Endodermal cell (in vitro differentiated cells): ENCODE measurements at places on chromosomes 5 and 9.

GRCh38 chr9:15421532-15421931 lies 1.1 kb upstream of the SNAPC3 start:
- DNase-seq: no peak

GRCh38 chr9:115182264-115182663 lies 64.3 kb upstream of the TNC start:
- DNase-seq: no peak

DNA sequence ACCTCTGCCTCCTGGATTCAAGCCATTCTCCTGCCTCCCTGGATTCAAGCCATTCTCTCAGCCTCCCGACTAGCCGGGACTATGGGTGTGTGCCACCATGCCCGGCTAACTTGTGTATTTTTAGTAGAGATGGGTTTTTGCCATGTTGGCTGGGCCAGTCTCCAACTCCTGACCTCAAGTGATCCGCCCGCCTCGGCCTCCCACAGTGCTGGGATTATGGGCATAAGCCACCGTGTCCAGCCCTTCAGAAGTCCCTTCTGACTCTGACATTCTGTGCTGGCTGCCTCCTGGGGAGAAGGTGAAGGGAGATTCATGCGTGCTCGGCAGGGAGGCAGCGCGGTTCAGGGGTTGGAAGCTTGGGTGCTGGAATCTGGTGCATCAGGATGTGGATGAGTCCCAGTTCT lies 28.8 kb downstream of the PRRX2 start:
- peak; percentile 31 for DNase-seq

GRCh38 chr5:64210866-64211265 lies 45.2 kb downstream of the RNF180 start:
- DNase-seq: no peak

- peak; percentile 17 for DNase-seq
Observed at GRCh38 chr5:74342948-74343682, 297.4 kb downstream of the ENC1 start.

GRCh38 chr5:151682751-151683331 lies 3.9 kb downstream of the SPARC start:
- no peak for DNase-seq

- peak; percentile 41 for DNase-seq
Observed at GRCh38 chr5:20615888-20616563, 628.0 kb upstream of the CDH18 start.

- no peak for DNase-seq
Observed at GRCh38 chr5:84381502-84382362, 2.9 kb downstream of the EDIL3 start.

DNA sequence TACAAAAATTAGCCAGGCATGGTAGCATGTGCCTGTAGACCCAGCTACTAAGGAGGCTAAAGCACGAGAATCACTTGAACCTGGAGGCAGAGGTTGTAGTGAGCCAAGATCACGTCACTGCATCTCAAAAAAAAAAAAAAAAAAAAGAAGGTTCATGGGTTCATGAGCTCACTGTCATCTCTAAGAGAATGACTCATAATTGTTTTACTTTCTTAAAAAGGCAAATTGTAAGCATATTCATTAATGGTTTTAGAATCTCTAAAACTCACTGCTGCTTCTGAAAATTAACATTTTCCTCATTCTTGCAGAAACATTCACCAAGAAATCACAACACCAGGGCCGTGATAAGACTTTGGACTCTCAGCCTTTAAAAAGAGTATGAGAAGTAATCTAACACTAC lies 103.6 kb downstream of the GNA14 start:
- no peak for DNase-seq

- peak; percentile 24 for DNase-seq
Observed at GRCh38 chr5:174177976-174178605, 132.6 kb downstream of the NSG2 start.

GRCh38 chr9:84659313-84659712 lies 10.2 kb upstream of the NTRK2 start:
- no peak for DNase-seq

DNA sequence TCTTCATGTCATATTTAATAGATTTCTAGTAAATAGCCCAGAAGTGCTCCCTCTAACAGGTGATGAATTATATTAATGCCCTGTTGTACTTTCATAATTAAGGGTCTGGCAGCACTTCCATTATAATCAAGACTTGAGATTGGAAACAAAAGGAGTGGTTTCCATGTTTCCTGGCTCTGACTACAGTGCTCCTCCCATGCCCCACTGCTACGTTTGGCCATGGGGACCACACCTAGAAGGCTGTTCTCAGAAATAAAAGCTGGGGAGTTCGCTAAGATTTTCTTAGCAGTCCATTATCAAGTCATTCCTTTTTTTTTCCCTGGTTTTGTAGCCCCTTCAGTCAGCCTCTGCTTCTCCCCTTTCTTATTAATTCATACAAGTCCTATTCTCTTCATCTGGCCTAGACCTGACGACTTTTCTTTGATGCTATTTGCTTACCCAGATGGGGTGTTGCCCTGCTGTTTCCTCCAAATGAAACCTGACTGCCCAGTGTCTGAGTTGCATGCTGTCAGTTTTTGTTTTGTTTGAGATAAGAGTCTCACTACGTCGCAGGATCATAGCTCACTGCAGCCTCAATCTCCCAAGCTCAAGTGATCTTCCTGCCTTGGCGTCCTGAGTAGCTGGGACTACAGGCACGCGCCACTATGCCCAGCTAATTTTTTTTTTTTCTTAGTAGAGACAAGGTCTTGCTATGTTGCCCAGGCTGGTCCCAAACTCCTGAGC lies 312.1 kb upstream of the EFNA5 start:
- peak; percentile 53 for DNase-seq

- DNase-seq: no peak
Observed at GRCh38 chr9:132241840-132242620, 80.2 kb downstream of the NTNG2 start.

DNA sequence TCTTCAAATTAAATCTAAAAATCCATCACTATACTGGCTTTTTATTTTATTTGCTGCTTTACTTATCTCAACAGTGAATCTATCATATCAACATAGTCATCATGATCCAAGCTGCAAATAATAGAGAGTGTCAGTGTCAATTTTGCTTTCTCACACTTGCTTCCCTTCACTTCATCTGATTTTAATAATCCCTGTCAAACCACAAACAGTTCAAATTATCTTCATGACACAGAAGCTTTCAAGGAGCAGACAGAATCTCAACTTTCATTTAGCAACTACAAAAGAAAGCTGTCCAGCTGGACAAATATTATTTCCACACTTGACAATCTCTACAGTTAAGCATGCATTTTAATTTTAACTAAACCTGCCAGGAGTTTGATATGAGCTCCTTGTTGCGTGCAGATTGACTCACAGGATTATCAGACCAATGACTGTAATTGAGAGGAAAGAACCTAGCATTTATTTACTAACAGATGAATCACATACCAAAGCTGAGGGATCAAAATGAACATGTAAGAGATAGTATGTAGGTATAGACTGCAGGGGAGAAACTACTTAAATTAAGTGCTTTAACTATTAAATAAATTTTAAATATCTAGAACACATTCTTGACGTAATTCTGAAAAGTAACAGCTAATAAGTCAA lies 56.0 kb downstream of the KIAA0825 start:
- DNase-seq: no peak

DNA sequence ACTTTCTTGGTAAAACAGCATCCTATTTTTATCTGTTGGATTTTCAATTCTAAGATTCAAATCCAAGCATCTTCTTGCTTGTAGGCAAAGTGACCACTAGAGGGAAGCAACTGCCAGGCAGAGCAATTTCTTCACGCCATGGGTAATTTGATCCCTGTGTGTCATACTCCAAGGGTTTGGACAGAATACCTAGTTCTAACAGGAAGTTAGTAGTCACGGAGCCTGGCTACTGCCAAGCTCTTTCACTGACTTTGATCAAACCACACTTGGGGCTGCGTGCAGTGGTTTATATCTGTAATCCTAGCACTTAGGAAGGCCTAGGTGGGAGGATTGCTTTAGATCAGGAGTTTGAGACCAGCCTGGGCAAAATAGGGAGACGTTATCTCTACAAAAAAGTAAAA lies 473.6 kb upstream of the TNC start:
- DNase-seq: peak; percentile 82

DNA sequence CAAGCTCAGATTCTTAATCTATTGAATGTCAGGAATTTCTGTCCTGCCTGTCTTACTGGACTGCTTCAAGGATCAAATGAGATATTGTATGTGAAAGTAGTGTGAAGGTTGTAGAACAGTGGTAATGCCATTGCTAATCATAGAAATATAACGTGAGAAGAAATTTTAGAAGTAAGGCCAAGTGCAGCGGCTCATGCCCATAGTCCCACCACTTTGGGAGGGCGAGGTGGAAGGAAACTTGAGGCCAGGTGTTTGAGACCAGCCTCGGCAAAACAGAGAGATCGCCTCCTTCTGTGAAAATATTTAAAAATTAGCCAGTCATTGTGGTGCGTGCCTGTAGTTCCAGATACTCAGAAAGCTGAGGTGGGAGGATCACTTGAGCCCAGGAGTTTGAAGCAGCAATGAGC lies 5.1 kb upstream of the HSPA5 start:
- no peak for DNase-seq

GRCh38 chr5:40204144-40204543 lies 475.6 kb upstream of the PTGER4 start:
- no peak for DNase-seq

GRCh38 chr5:59099270-59099994 lies 516.6 kb downstream of the RAB3C start:
- no peak for DNase-seq

GRCh38 chr9:134410071-134410834 lies 84.0 kb downstream of the RXRA start:
- DNase-seq: no peak

DNA sequence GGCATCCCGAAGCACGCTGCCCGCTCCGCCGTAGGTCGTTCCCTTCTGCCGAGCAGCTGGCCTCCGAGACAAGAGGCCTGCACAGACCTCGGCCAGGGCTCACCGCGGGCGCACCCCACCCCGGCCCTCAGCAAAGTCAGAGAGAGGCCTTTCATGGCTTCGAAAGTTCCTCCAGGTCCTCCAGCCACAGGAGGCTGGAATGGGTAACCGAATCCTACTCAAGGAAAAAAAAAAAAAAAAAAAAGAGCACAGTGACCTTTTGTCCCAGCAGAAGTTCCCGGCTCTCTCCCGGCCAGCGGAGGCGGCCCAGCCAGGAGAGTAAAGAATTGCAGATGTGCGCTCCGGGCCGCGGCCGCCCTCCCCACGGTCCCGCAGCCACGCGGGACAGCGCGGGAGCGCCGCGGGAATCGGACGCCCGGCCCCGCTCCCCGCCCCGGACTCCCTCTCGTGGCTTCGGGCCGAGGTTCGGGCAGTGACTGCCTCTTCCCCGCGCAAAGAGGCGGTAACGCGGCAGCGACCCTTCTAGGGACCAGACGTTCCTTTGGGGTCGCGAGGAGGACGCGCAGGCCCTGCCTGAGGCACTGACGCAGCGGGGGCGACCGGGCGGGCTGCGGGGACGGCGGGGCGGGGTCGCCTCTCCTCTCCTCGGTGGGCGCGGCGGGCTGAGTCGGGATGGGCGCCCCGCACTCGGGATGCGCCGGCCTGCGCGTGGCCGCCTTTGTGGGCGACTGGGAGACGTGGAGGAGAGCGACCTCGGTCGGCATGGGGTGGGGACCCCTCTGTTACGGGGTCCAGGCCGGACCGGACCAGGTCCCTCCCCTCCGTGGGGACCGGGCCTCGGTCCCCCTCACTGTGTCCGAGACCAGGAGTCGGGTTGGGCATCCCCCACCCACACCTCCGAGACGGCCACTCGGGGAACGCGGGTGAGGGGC lies 754 bp downstream of the GFPT2 start:
- DNase-seq: peak; percentile 78

- peak; percentile 51 for DNase-seq
Observed at GRCh38 chr5:119316086-119316485, 39.7 kb upstream of the TNFAIP8 start.

DNA sequence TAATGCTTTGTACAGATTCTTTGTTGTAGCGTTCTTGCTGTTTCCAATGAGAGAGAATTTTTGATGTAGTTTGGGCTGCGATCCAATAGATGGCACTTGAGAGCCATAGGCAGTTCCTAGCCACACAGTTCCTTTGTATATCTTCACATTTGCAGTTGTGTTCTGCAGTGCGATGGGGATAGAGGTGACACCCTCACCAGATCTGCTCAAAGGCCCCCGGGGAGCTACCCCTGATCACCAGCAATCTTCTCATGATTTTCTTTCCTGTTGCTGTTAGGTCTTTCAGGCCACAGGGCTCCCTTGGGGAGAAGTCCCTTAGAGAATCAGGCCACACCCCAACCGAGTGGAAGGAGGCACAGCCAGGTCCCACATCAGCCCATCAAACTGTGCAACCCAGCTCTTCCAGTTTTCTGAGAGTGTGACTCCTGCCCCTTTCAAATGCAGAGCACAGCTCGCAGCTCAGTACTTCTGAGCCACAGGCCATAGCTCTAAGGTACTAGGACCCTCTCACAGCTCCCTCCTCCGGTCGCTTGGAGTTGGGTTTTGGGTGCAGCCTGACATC lies 353.7 kb downstream of the SLCO4C1 start:
- DNase-seq: peak; percentile 67

DNA sequence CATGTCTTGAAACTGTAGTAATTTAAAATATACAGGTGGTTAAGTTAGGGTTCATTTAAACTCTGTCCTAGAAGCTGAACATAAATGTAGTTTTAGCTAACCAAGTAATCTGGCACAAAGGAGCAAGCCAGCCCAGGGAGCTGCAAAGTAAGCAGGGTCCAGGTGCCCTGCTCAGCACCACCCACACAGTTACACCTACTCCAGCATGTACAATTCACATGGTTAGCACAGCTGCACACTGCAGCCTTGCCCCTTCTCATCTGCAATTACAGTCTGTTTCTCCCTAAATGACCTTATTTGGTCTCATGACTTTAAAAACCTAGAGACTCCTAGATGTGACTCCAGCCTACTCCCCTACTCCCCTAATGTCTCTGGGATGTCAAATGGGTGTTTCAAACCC lies 128.4 kb downstream of the EPB41L4A start:
- no peak for DNase-seq

DNA sequence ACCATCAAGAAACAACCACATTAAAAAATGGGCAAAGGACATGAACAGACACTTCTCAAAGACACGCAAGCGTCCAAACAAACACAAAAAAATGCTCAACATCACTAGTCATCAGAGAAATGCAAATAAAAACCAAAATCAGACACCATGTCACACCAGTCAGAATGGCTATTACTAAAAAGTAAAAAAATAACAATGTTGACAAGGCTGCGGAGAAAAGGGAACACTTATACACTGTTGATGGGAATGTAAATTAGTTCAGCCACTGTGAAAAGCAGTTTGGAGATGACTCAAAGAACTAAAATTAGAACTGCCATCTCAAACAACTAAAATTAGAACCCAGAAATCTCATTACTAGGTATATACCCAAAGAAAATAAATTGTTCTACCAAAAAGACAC lies 80.4 kb downstream of the CAAP1 start:
- DNase-seq: no peak
